ENCODE measurements at places on chromosomes 5 and 9. TPM values are rescaled to one million over a fixed set of nuclear protein-coding genes. Genes with fewer than 3 reads are reported as not detected.

The CSF2 gene
- not detected for total RNA-seq

- no peak for DNase-seq
Measured at GRCh38 chr5:158179271-158179670, 320.3 kb upstream of the CLINT1 start.

- DNase-seq = no peak
Measured at GRCh38 chr5:124371111-124371706, 375.2 kb downstream of the ZNF608 start.

The NDUFS4 gene
- total RNA-seq = 145 TPM

DNA sequence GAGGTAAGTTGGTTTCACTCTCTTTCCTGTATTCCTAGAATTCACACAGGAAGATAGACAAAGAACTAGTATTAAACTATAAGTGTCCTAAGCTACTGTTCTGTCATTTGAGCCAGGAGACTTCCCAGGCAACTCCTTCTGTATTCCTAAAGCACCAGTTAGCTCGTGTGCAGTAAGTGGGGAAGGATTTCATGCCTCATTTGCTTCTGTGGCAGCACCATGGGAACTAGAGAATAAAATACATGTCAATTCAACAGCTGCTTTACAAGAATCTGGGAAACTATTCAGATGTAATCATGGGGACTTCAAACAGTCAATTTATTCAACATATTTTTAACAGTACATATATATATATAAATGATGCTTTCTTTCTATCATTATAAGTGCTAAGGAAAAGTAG, 762.3 kb downstream of the PRELID2 start:
- no peak for DNase-seq

The IFNA2 gene
- not detected for total RNA-seq

The PTTG1 gene
- total RNA-seq = 1.1 TPM

- DNase-seq = no peak
Measured at GRCh38 chr9:117763314-117763713, 59.1 kb downstream of the TLR4 start.

The SHOC1 gene
- not detected for total RNA-seq

- DNase-seq = no peak
Measured at GRCh38 chr5:146653560-146653959, 137.6 kb upstream of the GPR151 start.

The NEURL1B gene
- 16.1 TPM for total RNA-seq

GRCh38 chr5:116038817-116039216, 6.5 kb downstream of the ARL14EPL start:
- DNase-seq = no peak

DNA sequence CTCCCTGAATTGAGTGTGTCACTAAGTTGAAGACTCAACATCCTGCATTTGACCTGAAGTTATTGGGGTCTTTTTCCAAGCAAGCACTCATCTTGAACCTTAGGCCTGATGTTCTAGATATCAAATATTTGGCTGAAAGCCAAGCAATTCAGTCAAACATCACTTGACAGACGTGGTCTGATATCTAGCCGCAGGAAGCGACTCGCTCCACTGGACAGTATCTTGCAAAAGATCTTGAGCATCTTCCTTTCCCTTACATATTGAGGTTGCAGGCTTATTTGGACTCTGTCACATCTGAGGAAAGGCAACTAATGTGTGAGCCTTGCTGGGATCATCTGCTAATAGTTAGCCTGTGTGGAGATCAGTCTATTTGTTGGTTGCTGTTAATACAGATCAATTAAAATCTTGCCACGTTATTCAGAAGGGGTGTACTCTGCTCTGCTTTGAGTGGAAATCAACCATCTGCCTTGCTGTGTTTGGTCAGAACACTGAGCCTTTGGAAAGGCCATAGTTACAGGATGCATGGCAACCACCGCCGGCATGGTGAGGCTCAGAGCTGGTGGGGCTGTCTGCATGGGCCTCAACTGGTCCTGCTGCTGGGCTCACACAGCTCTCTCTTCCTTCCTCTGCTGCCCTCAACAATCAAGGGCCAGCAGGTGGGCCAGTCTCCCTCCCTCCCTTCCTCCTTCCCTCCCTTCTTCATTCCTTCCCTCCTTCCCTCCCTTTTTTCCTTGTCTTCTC, 166.9 kb upstream of the KLF9 start:
- DNase-seq = no peak

DNA sequence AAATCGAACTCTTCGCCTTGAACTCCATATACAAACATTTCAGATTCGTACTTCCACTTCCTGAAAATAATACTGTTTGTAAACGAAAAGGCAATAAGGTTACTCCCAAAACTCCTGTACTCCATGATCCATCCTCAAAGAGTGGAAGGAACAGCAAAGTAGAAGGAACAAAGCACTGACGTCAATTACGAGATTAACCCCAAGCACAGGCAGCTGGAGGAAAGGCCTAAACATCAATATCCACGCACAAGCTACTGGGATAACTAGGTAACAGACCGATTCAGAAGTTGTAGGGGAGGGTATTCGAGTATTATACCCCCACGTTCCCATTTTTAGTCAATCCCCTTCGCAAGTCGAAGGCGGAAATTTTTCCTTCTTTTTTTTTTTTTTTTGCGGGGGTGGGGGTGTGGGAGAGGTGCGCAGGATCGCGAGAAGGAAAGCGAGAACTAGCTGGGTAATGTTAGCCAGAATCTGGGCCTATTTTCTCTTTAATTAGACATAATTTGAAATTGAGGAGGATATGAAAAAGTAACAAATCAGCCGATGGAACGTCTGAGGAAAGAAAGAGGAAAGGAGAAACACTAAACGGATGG, 909 bp downstream of the AFF4 start:
- DNase-seq = peak; percentile 29

- DNase-seq = no peak
Measured at GRCh38 chr5:158953929-158954534, 145.7 kb downstream of the EBF1 start.

- no peak for DNase-seq
Measured at GRCh38 chr5:1195916-1196315, 5.5 kb upstream of the SLC6A19 start.

The RMI1 gene
- total RNA-seq = 6.5 TPM

The PCDHB11 gene
- 1.5 TPM for total RNA-seq

The EGR1 gene
- total RNA-seq = 6.4 TPM

DNA sequence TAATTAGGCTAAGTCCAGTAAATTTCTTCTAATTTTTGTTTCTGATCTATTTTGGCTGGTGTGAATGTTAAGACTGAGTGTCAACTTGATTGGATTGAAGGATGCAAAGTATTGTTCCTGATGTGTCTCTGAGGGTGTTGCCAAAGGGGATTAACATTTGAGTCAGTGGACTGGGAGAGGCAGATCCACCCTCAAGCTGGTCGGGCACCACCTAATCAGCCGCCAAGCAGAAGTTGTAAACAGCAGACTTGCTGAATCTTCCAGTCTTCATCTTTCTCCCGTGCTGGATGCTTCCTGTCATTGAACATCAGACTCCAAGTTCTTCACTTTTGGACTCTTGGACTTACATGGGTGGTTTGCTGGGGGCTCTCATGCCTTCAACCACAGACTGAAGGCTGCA, 21.4 kb upstream of the MLLT3 start:
- no peak for DNase-seq

- DNase-seq = no peak
Measured at GRCh38 chr5:150469718-150470469, 20.4 kb upstream of the RPS14 start.

DNA sequence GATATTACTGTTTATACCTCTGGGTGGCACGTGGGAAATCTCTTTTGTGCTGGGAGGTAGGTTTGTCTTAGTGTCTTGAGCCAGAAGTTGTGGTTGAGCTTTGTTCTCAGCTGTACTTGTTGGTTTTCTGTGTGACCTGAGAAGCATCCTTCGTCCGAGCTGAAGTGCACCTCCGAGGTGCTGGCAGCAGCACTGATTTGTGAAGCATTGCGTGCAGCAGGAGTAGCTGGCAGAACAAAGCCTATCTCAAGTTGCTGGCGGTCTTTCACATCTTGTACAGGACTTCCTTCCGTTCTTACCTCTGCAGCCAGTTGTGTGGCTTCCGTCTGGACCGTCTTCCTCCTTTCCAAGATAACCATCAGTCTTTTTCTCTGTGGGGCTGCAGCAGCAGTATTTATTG, 4.3 kb downstream of the PRRC2B start:
- no peak for DNase-seq

- DNase-seq = no peak
Measured at GRCh38 chr9:36112516-36112915, 24.0 kb upstream of the GLIPR2 start.

DNA sequence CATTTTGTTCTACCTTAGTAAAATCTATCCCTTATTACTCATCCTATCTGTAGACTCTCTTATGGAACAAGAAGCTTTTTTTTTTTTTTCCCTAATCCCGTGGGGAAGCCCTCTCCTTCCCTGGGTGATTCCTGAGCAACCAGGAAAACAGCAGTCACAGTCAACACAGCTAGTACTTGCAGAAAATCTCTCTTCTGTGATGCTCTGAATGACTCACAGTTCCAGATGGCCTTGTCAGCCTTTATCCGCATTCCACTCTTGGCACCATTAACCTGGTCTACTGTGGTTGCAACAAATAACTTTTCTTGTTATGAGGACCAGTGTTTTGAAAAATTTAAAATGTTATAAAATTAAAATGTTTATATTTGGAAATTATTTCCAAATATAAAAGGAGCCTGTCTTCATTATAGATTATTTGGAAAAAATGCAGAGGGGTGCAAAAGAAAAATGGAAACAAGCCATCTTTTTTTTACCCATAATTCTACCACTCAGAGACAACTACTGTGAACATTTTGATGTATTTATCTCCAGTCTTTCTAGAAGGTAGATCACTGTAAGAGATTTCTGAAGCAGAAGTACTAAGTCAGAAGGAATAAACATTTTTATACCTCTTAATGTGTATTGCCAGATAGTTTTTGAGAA, 486.7 kb downstream of the RAB3C start:
- no peak for DNase-seq

DNA sequence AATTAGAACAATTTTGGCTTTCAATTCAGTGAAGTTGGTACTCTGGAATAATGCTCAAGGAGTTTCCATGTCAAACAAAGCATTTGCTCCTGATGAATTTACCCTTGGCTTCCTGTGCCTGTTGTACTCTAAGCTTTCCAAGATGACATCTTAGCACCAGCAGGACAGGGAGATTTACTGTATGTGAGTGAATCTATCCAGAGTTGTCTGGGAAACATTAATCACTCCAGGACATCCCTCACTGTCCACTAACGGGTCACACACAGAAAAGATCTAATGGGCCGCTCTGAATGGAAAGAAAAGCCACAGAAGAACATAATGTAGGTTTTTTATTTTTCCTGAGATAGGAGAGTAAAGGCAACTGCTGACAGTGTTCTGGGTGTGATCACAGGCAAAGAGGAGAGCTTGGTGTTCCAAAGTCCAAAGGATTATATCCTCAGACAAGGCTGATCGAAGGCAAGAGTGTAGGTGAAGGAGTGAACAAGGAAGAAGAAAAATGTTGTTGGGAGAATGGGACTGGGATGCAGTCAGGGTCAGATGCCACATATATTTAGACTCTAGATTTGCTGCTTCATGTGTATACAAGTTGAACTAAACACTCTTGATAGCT, 167.7 kb upstream of the RPS23 start:
- no peak for DNase-seq

The SLC6A3 gene
- total RNA-seq = not detected

DNA sequence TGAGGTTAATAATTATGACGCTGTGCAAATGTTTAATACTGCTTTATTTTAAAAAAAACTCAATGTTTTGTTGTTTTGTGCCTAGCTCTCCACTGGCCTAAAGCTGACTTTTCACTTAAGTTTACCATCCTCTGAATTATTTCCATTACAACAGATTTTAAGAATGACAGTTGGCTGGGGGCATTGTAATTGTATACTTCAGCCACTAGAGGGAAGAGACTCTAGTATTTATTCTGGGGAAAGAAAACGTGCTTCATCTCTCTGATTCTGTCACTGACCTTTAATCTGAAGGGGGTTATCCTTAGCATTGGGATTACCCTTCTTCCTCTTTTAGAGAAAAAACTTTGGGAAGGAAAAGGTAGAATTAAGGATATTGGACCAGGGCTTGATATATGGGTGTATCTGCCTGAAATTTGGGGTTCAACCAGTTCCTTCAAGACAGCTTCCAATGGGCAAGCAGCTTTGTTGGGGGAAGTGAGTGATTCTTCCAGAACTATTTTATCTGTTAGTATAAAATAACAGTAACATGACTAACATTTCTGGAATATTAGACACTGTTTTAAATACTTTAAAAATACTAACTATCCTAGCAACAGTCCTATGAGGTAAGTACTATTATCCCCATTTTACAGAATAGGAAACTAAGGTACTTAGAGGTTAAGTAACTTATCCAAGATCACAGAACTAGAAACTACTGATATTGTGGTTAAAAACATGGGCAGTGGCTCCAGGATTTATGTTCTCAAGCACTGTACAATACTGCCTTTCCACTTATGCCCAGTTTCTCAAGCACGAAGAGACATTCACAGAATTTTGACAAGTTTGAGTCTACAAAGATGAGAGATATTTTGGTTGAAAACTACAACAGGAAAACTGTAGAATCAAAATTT, 208.4 kb downstream of the CD180 start:
- DNase-seq = no peak

- no peak for DNase-seq
Measured at GRCh38 chr5:95256991-95257390, 27.9 kb downstream of the MCTP1 start.

Data from heart left ventricle (tissue), 16 donors.